ENCODE measurements at places on chromosomes 1 and 21.

GRCh38 chr1:91827087-91827458 lies 58.9 kb downstream of the TGFBR3 start:
- DNase-seq, result no peak

DNA sequence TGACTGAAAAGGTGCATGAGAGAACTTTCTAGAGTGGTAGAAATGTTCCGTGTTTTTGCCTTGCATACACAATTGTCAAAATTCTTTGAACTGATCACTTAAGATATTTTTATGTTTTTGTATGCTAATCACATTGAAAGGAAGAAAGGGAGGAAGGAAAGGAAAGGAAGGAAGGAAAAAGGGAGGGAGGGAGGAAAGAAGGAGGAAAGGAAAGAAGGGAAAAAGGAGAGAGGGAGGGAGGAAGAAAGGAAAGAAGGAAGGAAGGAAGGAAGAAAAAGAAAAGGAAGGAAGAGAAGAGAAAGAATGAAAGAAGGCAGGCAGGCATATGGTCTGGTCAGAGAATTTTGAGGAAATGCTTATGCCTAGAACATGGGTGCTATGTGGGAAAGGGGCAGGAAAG lies 68.4 kb upstream of the PGBD5 start:
- no peak for DNase-seq

DNA sequence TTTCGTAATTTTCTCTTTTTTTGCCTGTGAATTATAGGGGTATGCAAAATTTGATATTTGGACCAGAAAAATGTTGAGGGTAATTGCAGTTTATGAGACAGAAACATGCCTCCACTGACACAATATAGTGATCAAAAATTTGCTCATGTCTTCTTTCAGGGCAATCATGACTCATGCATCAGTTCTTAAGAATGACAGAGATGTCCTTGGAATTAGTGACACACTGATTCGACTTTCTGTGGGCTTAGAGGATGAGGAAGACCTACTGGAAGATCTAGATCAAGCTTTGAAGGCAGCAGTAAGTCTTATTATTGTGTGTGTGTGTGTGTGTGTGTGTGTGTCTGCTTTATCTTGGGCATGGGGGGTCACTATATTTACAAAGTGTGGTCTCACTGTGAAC lies 27.5 kb downstream of the CTH start:
- no peak for DNase-seq

DNA sequence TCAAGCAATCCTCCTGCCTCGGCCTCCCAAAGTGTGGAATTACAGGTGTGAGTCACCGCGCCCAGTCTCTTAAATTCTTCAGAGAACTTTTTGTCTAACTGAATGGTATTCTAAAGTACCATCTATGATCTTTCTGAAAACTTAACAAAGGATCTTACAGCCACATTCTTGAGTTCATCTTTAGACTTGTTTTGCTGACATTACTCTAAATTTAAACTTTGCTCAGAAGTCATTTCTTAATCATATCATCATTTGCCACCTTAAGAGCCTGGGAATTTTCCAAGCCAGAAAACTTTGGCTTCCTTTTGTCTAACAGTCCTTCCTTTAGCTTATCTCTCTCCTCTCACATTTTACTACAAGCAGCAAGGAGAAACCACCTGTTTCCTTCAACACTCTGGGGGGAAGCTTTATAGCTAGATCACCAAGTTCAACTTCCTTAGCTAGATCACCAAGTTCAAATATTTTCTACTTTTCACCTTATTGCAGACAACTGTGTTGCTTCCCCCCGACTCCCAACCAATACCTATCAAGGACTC lies 5.4 kb upstream of the ZBTB8A start:
- DNase-seq, result no peak

DNA sequence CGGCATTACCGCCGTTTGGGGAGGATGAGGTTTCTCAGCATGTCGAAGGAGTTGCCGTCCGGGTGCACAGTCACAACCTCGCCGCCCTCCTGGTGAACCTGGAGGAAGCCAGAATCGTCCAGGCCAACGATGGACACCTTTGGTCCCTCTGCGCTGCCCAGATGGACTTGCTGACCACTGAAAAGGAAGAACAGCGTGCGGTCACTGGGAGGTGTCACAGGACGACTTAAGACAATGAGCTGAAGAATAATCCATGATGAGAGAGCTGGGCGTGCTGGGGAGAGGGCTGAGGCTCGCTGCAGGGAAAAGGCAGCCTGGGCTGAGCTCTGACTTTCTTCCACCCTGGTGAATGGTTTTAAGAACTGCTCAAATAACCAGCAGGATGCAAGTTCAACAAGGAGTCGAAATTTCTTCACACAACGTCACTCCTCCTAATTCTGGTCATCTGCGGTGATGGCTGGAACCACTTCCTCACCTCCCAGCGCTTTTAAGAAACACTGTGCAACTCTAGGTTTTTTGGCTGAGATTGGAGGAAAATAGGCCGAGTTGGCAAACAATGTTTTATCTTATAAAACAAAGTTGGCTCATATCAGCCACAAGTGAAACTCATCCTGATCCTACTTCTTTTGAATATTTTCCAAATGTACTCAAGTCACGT lies 55.5 kb downstream of the SIM2 start:
- DNase-seq, result no peak

- peak; percentile 24 for DNase-seq
These were observed 7.9 kb upstream of the EDN2 start for GRCh38 chr1:41492341-41492848.

DNA sequence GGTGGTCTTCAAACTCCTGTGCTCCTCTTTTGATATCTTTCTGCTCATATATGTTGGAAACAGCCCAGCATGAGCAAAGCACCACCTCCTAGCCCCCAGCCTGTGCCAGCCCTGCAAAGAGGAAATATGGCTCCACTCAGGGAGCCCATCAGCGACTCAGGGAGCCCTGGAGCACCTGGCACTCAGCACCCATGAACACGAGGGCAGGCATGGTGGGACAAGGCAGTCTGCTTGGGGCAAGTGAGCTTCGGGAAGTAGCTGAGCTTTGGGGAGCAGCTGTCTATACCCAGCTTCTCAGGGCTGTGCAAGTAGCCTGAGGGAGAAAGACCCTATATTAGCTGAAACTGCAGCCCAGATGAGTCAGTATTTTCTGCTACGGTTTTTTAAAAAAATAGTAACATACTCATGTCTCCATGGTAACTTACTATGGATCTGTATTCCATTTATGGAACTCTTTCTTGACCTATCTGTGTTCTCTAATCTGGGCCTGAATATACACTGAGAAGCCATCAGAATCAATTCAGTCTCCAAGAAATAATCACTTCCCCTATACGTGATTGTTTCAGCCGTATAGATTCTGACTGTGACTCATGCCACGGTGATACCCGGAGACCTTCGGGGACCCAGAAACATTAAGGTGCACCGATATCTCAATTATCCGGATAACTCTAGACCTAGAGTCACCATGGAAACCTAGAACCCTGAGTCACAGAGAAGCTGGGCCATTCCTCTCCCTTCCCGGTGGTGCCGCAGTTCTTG lies 1.5 kb upstream of the ETS2 start:
- DNase-seq, result no peak

DNA sequence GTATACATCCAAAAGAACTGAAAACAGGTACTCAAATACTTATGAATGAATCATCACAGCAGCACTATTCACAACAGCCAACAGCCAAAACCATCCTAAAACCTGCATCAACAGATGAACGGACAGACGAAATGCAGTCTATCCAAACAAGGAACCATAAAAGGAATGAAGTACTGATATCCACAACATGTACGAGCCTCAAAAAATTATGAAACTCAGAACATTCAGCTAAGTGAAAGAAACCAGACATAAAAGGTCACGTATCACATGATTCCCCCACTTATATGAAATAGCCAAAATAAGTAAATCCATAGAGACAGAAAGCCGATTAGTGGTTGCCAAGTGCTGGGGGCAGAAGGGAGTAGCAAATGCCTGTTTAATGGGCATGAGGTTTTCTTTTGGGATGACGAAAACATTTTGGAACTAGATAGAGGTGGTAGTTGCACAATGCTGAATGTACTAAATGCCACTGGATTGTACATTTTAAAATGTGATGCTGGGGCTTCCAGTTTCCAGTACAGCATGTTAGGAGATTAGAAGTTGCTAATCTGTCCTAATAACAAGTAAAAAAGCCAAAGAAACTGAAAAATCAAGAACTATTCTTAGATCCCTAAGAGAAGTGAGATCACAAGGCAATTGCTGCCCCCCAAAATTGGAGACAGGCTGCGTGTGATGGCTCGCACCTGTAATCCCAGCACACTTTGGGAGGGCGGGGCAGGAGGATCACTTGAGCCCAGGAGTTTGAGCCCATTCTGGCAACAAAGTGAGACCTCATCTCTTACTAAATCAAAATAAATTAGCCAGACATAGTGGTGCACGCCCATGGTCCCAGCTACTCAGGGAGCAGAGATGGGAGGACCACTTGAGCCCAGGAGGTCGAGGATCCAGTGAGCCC lies 25.3 kb downstream of the CLSTN1 start:
- no peak for DNase-seq

GRCh38 chr1:1487701-1488100 lies 16.1 kb downstream of the ATAD3B start:
- no peak for DNase-seq

DNA sequence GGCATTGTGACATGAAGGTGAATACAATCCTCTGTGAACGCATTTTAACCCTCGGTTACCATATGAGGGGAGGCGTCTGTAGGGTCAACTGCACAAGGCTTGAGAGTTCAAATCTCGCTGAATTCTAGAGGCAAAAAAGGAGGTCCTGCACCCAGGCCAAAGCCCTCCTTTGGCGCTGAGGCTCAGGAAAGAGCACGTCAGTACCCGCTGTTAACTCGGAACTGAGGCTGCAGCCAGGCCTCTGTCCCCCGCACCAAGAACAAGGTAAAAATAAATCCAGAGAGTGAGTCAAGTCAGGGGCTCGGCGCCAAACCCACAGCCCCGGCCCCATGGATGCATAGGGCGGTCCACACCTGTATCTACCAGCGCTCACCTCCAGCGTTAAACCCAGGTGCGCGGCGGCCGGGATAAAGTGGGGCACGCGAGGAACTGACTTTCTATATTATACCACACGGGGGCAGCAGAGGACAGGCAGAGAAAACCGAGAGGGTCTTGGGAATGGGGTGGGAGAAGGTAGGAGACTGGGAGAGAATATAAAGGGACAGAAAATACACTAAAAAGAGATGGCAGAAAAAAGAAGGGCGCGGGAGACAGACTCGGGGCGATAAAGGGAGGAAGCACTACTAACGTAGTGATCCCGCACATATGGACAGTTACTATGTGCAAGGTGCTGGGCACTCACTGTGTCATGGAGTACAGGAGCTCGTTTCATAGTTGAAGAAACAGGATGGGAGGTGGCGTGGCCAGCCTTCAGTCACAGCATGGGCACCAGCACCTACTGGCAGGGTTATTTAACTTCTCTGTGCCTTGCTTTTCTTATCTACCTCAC lies 54.9 kb downstream of the DMRTA2 start:
- DNase-seq, result peak; percentile 70

GRCh38 chr1:24161270-24161669 lies 18.3 kb upstream of the IL22RA1 start:
- no peak for DNase-seq

DNA sequence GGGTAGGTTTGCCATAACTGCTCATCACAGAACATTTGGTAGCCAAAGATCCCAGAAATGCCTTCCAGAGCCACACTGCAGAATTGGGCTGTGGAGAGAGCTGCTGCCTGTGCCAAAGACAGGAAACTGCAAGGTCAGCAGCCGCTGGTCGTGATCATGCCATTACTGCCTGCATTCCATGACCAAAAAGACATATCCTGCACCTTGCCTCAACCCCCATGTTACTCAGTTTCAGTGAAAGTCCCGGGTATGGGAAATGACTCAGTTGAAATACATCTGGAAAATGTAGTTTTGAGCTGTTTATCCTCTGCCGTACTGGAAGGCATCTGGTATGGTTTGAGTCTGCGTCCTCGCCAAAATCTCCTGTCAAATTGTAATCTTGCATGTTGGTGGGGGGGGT lies 161.7 kb downstream of the FCRL5 start:
- DNase-seq, result peak; percentile 27

DNA sequence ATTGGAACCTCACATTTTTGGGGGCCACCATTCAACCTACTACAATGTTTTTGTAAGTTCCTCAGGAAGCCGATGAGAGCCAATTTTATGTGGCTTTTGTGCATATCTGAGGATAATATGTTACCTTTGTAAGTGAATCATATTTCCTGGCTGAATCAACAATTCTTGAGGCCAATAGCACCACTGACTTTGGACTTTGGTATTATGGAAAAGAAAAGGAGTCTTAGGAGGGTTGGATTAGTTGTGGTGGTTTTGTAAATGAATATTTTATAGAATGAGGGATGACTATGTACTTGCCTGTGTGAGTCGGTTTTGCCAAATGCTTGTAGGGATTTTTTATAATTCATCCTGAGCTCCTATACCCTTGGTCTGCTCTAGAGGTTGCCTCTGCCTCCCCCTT lies 181.5 kb upstream of the HMGB4 start:
- peak; percentile 53 for DNase-seq

- no peak for DNase-seq
These were observed 14.6 kb downstream of the SLC35E2B start for GRCh38 chr1:1677718-1678580.

DNA sequence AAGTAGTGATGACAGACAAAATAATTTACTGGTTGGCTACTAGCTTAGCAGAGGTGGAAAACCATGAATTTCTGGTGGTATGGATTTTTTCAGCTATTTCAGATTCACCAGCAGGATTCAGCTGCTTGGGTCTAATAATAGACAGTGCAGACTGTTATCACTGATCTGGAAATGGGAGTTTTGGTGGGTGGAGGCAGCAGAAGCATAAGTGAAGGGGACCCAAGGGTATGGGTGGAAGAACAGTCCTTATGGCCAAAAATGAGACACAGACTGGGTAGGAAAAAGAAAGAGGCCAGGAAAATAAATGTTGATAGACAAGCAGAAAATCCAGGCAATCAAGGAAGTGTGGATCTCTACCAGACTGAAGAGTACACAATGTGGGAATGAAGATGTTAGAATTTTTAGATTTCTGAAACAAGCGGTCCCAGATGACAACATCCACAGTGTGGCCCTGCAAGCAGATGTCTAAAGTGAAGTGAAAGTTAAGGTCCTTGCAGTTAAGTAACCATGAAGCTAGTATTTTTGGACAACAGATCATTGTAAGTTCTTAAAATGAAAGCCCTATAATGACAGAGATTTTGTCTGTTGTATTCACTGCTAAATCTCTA lies 24.7 kb downstream of the LYST start:
- DNase-seq, result no peak

DNA sequence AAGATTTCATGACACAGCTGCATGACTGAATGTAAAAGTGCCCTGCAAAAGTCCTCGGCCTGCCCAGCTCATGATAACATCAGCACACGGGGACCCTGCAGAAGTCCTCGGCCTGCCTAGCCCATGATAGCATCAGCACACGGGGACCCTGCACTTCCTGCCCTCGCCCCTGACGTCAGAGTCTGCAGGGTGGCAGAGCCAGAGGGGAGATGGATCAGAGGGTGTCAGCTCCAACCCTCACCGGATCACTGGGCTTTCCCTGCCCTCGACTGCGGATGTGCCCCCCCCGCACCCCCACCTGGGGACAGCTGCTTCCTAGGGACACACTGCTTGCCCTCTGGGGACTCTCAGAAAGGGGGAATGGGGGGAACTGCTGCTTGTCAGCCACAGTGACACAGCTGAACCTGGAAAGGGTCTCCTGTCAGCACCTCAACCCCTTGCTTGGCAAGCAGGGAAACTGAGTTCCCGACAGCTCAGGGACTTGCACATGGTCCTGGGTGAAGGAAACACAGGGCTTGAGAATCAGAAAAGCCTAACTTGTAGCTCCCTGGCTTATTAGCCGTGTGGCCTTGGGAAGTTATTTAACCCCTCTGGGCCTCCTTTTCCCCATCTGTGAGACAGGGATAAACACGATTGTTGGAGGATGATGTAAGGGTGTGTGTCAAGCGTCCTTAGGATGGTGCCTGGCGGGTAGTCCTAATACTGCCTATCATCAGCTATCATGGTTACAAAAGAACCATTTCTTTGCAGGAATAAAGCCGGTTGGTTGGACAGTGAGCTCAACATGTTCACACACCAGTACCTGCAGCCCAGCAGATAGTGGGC lies 8.3 kb upstream of the MIIP start:
- DNase-seq, result no peak
